ENCODE measurements at places on chromosomes 6 and 20. TPM values are rescaled to one million over a fixed set of nuclear protein-coding genes. Genes with fewer than 3 reads are reported as not detected.

The ABCF1 gene
- 70.5 TPM for total RNA-seq

The SEMG1 gene
- total RNA-seq: not detected

The RAB44 gene
- total RNA-seq: not detected

The HMGCLL1 gene
- total RNA-seq: not detected

The TOMM34 gene
- total RNA-seq: 23.7 TPM

The CST5 gene
- total RNA-seq: not detected

- no peak for DNase-seq
These were observed 104.0 kb downstream of the BANF2 start for GRCh38 chr20:17803765-17804164.

DNA sequence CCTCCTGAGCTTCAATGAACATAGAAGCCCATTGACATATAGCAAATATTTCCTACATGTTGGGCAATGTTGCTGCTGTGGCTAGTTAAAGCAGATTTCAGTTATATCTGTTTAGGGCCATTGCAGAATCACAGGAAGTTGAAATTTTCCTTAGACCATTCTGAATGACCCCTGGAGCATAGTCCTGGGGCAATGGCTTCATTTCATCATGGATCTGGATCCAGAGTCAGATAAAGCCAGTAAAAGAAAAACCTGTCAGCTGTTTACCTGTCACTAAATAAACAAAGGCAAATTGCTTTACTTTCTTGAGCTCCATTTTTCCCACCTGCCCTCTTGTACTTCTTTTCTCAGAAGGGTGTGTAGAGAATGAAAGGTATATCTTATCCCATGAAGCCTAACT, 494.0 kb upstream of the MAP3K7 start:
- no peak for DNase-seq

DNA sequence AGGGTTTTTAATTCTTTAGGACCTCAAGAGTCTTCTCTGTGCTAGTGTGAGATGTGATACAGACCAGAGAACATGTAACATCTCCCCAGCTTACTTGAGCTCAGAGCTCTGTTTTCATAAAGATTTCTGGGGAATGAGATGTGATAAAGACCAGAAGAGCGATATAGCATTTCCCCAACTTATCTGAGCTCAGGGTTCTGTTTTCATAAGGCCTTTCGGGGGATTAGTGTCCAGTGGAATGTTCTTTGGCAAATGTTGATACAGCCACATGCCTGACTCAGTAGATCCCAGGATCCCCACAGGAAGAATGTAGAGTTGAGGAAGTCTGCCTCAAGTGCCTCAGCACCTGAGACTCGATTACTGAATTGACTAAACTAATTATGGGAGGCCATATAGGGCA, 18.7 kb upstream of the TOP1 start:
- DNase-seq: no peak

DNA sequence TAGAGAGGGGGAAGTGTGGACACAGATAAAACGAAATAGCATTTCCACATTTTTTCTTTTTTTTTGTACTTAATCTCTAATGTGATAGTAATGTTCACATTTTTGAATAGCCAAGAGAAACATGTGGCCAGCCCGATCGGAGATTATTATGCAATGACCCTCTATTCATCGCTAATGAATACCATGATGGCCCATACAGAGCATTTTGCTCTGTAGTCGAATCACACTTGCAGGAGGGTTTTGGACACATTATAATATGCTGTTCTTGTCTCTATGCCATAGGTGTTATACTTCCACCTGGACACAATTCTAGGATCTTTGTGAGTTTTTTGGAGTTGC, 60.1 kb downstream of the MTHFD1L start:
- no peak for DNase-seq

- DNase-seq: no peak
These were observed 50.0 kb upstream of the CLDN20 start for GRCh38 chr6:155213611-155214372.

DNA sequence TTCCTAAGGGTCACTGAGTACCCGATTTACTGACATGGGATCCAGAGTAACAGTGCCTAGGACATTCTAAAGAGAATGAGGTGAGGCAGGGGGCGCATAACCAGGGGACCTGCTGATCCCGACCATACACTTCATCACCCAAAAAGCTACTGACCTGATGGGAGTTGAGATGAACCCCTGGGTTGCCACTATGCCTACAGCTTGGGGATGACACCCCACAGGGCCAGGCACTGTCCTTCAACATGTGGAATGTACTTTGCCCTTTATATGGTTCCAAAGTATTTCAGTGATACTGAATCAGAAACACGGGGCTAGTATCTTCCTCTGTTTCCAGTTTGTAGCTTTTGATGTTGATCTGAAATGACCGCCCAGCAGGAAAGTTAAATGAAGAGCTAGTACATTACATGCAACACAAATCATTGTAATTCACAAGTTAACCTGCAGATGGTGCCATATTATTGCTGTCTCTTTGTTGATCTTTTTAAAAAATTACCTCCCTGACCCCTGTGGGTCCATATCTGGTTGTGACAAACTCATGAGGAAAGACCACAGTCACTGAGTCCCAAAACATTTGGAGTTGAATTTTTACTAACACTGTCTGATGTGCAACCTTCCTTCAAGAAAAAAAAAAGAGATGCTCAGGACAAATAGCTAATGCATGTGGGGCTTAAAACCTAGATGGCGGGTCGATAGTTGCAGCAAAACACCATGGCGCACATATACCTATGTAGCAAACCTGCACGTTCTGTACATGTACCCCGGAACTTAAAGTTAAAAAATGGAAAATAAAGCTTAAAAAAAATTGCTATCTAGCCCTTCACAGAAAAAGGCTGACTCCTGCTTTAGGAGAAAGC, 42.7 kb upstream of the GCNT2 start:
- DNase-seq: no peak

DNA sequence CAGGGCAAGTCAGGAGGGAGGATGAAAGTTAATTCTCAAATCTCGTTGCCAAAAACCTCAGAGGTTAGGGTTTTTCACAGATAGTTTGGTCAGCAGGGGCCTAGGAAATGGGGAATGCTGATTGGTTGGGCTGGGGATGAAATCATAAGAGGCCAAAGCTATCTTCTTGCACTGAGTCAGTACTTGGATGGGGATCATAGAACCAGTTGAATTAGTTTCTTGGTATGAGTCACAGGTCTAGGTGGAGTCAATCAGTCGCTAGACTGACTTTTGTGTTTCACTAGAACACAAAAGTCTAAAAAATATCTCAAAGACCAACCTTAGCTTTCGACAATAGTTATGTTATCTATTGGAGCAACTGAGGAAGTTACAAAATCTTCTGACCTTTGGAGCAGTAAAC, 368.5 kb downstream of the TBC1D32 start:
- no peak for DNase-seq

DNA sequence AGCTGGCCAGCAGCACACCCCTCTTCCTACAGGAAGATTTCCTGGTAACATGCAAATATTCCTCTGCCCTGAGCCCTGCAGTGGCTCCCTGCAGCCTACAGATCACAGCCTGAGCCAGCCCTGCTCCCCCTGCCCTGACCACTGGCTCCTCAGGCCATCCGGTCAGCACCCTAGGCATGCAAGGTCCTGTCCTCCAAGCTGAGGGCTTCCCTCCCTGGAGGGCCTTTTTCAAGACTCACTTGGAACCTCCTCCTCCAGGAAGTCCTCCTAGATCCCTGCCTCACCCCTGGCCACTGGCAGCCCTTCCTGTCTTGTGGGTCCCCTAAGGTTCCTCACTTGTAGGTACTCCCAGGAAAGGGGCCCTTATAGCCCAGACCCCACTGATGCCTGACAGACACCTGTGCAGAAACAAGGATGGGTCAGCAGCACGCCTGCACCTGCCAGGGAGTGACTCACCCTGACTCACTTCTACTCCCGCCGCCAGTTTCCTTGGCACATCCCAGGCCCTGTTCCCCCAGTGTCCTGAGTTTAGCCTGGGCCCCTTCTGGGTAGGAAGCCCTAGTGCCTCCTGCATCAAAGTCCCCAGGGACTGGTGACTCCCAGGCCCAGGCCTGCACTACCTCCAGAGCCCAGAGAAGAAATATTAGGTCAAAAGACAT, 3.2 kb downstream of the SLC4A11 start:
- DNase-seq: no peak

GRCh38 chr20:32506721-32507120, 78.4 kb downstream of the NOL4L start:
- DNase-seq: no peak

- no peak for DNase-seq
These were observed 65.7 kb upstream of the PTGIS start for GRCh38 chr20:49633643-49634042.

GRCh38 chr20:34618676-34619075, 58.2 kb downstream of the PIGU start:
- peak; percentile 7 for DNase-seq

GRCh38 chr6:125597411-125598253, 151.8 kb upstream of the HEY2 start:
- peak; percentile 85 for DNase-seq

- DNase-seq: no peak
These were observed 569 bp downstream of the TCEA2 start for GRCh38 chr20:64063389-64064144.

DNA sequence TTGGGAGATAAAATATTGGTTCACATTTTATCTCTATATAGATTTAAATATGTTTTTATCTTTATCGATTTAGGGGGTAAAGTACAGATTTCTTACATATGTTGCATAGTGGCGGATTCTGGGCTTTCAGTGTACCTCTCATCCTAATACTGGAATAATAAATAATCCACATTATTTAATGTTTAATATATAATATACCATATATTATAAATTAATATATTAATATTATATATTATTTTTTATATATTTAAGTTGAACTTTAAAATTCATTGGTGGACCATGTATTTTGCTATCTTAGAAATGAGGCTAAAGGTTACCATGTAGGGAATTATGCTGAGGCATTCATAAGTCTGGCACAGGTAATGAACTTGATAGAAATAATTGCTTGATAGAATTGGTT, 89.6 kb upstream of the POPDC3 start:
- DNase-seq: no peak

DNA sequence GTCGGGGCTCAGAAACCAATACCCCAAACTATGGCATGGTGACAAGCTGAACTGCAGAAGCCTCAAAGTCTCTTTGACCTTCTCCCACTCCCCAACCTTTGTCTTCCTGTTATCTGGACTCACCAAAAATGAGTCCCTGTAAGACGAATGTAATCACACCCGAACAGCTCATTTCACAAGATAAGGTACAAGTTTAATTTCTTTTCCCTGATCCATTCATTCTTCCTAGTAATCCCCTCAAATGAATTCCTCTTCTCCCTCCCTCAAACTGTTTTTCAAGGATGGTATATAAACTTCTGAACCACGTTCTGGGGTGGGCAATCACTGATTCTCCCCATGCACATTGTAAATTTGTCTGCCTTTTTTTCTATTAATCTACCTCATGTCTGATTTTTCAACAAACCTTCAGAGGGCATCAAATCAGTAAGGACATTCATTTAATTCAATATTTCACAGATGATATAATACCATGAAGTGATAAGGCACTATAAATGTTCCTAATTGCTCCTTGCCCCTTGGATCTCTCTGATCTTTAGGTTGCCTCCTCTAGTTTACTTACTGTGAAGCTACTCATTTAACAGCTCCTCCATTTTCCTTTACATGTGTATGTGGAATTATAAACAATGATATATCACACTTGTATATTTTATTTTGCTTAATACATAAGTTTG, 77.2 kb downstream of the OR2B2 start:
- DNase-seq: no peak

Data from osteocyte (in vitro differentiated cells).